ENCODE measurements at places on chromosomes 4 and X.

DNA sequence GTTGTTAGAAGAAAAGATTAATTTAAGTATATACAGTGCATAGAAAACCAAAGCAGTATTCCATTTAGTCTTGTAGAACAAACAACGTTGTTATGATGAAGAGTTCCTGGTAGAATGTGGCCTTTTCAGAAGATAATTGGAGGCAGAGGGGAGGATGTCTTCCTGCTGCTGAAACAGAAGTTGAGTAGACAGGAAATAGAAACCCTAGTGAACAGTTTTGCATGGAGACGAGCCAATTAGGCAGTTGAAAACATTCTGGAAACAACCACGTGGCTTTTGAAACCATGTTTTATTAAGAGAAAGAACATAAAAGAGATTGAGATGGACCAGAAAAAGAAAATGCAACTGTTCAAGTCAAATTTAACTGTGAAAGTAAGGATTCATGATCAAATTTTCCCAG is 325.2 kb downstream of the CAMK2D start:
- DNase-seq: peak; percentile 78

DNA sequence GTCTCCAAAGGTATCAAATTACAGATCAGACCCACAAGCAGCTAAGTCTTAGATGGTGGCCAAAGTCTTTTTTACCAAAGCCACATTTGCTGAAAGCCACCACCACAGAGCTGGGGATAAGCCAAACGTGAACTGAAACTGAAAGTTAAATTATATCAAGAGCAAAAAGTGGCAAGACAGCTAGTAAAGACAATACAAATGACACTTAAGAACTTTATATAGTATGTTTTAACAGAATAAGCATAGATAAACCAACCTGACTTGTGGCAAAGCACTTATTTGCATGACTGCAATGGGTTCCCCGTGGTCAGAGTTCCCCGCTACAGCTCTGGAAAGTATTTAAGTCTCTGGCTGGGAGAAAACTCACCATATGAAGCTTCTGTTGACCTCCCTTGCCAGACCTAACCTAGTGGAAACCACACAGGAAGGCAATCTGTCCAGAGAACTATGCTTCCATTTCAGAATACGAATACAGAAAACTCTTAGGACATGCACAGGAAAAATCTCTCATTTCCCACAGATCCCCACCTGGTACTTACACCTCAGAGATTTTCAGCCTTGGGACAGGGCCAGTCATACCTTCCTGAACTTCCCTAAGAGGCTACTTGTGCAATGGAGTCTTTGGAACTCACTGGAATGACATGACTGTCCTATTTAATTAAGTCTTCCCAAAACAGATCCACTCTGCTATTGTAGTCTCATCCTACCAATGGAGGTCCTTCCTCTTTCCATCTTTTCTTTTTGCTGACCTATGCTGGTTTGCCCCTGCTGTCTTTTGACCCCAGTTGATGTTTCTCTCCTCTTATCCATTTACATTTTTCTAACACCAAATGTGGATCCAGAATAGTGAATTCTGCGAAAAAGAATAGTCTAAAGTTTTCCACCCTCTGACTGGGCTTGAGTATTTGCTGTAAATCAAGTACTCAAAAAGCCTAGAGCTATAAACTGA is 225.1 kb downstream of the NR3C2 start:
- DNase-seq: peak; percentile 14

GRCh38 chrX:41733939-41734338 is 10.0 kb downstream of the GPR82 start:
- no peak for DNase-seq

GRCh38 chr4:7938266-7938608 is 1.4 kb downstream of the AFAP1 start:
- no peak for DNase-seq

DNA sequence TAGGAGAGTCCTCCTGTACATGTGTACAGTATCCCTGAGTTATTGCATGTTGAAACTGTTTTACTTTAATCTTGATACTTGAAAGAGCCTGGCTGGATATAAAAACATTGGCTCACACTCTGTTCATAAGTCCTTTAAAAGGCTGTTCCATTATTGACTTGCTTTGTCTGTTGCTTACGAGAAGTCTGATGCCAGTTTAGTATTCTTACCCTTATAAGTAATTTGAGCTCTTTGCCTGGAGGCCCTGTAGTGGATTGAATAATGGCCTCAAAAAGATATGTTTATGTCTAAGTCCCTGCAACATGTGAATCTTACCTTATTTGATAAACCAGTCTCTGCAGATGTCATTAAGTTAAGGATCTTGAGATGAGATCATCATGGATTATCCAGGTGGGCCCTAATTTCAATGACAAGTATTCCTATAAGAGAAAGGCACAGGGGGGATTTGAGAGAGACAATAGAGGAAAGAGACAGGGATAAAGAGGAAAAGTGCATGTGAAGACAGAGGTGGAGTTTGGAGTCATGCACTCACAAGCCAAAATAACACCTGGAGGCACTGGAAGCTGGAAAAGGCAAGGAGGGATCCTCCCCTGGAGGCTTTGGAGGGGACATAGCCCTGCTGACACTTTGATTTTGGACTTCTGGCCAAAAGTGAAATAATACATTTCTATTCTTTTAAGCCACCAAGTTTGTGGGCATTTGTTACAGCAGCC is 98.1 kb downstream of the IRF2 start:
- DNase-seq: no peak

DNA sequence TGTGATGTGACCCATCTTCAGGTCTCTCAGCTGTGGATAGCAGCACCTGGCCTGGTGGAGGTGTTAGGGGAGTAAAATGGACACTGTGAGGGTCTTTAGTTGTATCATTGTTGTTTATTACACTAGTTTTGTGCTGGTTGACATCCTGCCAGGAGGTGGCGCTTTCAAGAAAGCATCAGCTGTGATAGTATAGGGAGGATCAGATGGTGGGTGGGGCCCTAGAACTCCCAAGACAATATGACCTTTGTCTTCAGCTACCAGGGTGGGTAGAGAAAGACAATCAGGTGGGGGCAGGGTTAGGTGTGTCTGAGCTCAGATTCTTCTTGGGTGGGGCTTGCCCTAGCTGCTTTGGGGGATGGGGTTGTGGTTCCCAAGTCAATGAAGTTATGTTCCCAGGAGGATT is 162.8 kb downstream of the PPP1R2C start:
- no peak for DNase-seq

- no peak for DNase-seq
Measured at GRCh38 chrX:40282946-40283660, 185.3 kb upstream of the BCOR start.

DNA sequence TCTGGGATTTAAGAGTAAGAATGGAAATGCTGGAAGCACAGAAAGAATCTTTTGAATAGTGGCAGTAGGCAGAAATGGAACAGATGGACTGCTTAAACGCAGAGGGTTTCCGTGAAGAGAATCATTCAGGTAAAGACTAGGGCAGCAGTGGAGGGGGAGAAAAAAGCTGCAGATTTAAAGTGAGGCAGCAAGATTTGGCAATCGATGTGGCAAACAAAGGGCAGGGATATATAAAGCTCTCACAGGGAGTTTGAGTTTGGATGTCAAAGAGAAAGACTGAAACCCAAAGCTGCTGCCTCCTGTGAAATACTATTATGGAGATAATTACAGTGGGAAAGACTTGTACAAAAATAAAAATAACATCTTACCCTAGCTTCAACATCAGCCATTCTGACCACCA is 384.0 kb downstream of the CENPC start:
- DNase-seq: no peak

- DNase-seq: no peak
Measured at GRCh38 chrX:15860921-15861320, 6.3 kb upstream of the AP1S2 start.

GRCh38 chr4:172141025-172141424 is 327.8 kb downstream of the GALNTL6 start:
- no peak for DNase-seq

- DNase-seq: no peak
Measured at GRCh38 chrX:97556359-97556758, 672.7 kb downstream of the RPA4 start.

DNA sequence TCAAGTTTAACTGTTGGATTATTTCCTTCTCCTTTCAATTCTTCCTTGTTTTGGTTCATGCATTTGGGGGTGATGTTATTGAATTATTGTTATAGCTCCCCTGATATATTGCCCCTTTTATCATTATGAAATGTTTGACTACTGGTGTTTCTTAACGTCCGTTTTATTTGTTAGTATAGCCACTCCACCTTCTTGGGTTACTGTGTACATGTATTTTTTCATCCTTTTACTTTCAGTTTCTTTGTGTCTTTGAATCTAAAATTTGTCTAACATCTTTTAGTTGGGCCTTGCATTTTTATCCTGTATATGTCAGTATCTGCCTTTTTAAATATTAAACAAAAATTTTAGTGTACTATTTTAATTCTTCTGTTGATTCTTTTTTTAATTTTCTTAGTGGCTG is 88.7 kb downstream of the TNIP2 start:
- DNase-seq: no peak

GRCh38 chrX:63186137-63186536 is 165.0 kb downstream of the SPIN4 start:
- no peak for DNase-seq

- no peak for DNase-seq
Measured at GRCh38 chr4:15665753-15666365, 10.7 kb upstream of the FBXL5 start.

DNA sequence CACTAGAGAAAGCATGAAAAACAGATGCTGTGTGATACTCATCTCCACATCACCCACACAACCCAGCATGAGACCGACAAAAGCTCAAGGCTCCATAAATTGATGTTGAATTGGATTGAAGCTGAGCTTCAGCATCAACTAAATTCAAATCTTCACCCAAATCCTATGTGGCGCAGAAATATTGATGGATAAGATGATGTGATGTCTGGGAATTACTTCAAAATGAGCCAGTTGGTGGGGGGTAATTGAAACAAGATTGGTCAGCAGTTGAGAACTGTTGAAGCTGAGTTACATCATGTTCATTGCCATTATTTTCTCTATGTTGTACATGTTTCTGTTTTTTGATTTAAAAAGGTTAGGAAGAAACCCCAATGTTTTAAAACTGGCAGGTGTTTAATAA is 166.5 kb upstream of the STS start:
- DNase-seq: no peak

DNA sequence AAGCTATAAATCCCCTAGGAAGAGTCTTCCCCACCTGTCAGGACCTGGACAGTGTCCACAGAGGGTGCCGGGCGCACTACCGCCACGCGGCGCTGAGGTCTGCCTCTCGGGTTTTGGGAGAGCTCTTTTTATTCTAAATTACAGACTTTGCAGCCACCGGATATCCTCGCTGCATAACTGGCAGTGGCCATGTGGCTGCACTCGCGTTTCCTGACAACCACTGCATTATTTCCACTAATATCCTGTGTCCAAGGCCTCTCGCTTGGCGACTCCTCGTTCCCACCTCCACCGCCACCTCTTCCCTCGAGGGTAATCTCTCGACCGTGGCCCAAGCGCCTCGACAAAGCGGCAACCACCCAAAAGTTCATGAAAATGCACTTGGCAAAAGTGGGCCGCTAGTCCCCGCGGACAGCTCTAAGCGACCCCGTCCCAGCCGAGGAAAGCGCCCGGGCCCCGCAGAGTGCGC is 512 bp upstream of the TMEM131L start:
- peak; percentile 69 for DNase-seq

DNA sequence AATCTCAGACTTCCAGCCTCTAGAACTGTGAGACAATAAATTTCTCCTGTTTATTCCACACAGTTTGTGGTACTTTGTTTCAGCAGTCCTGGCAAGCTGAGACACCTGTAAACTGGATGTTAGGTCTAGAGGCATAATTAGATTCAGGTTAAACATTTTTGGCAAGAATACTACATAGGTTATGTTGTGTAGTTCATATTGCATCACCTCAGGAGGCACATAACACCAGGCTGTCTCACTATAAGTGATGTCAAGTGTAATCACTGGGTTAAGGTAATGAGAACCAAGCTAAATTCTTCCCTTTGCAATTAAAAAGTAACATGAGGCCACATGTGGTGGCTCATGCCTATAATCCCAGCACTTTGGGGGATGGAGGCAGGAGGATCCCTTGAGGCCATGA is 214.2 kb downstream of the ZNF674 start:
- DNase-seq: no peak

DNA sequence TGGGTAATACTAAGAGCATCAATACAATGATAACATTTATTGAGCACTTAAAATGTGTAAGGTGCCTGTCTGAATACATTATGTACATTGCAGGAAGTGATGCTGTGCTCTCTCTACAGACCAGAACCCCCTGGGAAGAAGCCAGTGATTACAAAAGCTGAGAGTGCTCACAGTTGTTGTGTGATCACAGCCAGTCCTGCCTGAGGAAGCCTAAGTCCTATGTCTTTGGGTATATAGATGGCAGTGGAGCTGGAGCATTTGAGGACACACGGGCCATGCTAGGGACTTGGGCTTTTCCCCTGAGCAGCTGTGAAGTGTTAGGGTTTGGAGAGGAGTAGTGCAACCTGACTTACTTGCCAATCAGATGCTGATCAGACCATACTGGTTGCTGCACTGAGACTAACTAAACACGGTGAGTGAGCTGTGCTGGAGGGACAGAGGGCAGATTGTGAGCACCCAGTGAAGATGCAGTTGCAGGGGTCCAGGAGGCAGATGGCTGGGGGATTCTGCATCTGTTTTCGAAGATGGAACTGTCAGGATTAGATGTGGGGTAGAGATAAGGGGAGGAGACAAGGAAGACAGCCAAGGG is 60.8 kb upstream of the TBC1D14 start:
- no peak for DNase-seq

DNA sequence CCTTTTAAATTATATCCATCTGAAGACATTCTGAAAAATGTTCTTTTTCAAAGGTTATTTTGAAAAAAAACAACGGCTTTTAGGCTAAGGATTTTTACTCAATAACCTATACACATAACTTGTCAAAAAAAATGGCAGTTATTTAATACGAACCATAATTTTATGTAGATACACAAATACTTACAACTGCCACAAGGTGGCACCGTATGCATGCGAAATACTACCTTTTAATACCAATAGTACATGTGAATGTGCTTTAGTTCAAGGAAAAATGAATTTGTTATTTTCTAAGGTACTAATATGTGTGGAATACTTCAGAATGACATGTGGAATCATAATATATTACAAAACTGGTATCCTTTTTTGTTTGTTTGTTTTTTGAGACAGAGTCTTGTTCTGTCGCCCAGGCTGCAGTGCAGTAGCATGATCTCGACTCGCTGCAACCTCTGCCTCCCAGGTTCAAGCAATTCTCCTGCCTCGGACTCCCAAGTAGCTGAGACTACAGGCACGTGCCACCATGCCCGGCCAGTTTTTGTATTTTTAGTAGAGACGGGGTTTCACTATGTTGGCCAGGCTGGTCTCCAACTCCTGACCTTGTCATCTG is 4.6 kb upstream of the MAD2L1 start:
- peak; percentile 70 for DNase-seq

All from dermis microvascular lymphatic vessel endothelial cell (primary cell).